ENCODE measurements at places on chromosomes 1 and 21.

DNA sequence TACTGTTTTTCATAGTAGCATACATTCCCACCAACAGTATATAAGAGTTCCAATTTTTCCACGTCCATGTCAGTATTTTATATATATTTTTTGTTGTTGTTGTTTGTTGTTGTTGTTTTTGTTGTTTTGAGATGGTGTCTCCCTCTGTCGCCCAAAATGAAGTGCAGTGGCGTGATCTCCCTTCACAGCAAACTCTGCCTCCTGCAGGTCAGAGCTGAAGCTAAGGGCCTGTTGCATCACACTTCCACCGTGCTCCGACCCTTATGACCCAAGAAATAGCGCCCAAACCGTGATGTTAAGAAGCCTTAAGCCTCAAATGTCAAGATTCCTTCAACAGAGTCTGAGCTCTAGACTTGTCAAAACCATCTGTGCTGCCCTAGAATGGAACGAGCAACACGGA lies 2032.3 kb downstream of the MRPL39 start:
- no peak for DNase-seq

DNA sequence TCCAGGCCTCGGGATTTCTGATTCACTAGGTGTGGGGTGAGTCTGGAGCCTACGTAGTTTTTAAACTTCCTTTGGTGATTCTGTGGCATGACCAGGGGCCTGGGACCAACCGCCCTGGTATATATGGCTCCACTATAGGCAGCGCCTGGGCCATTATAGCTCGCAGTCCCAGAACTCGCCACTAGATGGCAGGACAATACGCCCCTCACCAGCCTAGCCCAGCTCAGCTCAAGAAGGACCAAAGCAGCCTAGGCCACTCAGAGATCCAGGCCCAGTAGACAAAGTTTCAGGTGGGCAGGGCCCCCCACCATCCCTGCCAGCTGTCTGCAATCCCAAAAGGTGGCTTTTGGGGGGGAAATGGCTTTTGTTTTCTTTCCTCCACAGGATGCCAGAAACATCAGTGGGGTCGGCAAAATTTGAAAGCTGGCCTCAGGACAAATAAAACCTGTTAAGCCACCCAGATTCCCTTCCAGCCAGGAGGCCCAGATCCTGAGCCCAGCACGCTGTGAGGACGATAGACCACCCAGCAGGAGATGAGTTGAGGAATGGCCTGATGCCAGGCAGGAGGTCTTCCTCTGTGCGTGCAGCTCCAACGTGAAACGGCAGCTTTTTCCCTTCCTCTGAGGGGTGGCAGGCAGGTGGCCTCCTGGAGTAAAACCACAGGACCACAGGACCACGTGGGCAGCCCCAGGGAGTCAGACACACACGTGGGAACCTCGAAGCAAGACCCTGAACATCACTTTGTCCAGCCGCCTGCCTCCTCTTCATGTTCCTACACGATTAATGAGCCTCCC lies 24.8 kb upstream of the TMEM51 start:
- peak; percentile 83 for DNase-seq

GRCh38 chr1:207644852-207645634 lies at the start of gene CR1L:
CR1L (plus strand) TSS chr1:207645133; CDS start chr1:207645234, 101 bp downstream.
- DNase-seq, result peak; percentile 78

- DNase-seq, result no peak
These were observed 656.7 kb downstream of the AJAP1 start for GRCh38 chr1:5311147-5311546.

DNA sequence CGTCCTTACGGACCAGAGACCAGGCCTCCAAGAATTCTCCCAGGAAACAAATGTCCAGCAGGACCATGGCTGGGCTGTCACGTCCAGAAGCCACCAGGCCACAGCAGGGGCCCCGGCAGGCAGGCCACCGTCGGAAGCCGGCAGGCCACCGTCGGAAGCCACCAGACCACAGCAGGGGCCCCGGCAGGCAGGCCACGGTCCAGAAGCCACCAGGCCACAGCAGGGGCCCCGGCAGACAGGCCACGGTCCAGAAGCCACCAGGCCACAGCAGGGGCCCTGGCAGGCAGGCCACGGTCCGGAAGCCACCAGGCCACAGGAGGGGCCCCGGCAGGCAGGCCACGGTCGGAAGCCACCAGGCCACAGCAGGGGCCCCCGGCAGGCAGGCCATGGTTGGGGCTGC lies 67.0 kb upstream of the PDE9A start:
- DNase-seq, result no peak

DNA sequence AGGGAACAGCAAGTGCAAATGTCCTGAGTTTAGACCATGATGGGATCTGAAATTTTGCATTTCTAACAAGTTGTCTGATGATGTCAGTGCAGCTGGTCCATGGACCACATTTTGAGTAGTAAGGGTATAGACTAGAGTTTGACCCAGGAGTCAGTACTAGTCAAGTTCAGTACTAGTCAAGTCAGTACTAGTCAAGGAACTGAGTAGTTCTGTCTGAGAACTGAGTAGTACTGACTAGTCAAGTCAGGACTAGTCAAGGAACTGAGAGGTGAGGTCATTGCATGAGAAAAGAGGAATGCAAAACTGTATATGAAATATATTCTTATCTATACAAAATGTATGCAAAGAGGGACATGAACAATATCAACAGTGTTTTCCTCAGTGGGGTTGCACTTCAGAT lies 34.1 kb downstream of the TSEN15 start:
- DNase-seq, result no peak

- DNase-seq, result no peak
These were observed 530.2 kb downstream of the PTPRC start for GRCh38 chr1:199168888-199169585.

GRCh38 chr1:38585971-38586370 lies 273.6 kb downstream of the RRAGC start:
- no peak for DNase-seq

DNA sequence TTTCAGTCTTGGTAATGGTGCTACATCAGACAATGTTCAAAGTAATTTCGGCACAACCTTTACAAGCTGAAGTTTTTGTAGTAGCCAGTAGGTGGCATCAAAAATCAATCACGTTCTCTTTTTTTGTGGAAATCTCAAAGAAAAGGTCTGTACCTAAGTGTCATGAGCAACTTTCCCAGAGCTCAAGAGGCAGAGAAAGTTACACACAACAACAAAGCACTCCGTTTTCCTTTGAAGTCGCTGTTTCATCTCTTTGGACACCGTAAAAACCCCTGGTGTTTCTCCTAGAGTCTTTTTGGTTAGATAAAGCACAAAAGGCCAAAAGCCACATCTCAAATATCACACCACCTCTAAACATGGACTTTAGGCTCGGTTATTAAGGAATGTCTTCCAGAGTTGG lies 131.6 kb downstream of the LHX8 start:
- peak; percentile 49 for DNase-seq

GRCh38 chr1:4636644-4637380 lies 17.6 kb upstream of the AJAP1 start:
- no peak for DNase-seq

DNA sequence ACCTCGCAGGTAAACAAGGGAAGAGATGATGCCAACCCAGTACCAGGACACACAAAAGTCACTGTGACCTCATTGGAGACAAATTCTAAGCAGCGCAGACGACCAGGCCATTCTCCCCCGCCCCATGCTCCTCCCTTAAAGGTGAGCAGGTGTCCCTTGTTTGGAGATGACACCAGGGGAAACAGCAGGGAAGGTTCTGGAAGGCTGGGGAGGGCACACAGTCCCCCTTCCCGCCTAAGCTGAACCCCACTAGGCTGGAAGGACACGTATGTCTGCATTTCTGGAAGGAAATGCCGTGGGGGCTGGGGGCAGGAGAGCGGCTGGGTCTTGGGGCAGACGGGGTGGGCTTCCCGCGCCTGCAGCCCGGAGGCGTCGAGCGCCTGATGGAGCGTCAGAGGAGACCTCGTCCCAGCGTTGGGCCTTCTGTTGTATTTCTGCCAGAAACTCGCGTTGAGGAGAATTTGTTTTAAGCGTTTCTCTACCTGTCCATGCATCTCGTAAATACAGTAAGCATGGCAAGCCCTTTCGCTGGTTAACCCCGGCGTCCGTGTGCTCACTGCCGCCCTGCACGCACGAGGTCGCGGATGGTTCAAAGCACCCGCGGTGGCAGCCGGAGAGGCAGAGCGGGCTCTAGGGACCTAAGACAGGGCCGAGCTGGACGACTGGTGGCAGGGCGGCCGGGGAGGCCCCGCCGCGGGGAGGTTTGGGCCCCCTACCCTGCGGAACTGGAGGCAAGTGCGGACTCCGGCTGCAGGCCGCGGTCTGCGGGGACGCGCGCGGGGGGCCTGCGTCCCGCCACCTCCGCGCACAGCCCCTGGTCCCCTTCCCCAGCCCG lies 1.2 kb upstream of the LHX4 start:
- DNase-seq, result peak; percentile 51
